Activated T-helper 1 cell treated with anti-CD3 and anti-CD28 coated beads, Interleukin-2, amount 50 U/mL, for 16 hours (primary cell): ENCODE measurements at places on chromosomes 7 and 10.

GRCh38 chr10:117425974-117426566 lies 50.8 kb upstream of the PDZD8 start:
- no peak for DNase-seq

DNA sequence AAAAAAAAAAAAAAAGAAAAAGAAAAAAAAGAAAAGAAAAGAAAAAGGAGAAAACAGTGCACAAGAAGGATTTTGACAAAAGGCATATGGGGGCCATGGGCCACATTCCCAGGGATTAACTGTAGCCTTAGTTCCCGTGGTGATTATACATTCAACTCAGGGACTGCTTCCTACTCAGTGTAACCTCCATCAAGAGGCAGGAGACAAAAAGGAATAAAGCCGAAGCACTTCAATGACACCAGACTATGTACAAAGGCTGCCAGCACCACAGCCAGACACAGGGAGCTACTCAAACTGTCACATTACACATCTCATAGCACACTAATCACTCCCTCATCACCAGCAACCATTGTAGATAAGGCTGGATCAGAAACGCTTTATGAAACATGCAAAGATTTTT lies 5.1 kb upstream of the PMPCB start:
- no peak for DNase-seq

GRCh38 chr10:119669975-119670640 lies 18.9 kb downstream of the BAG3 start:
- no peak for DNase-seq

GRCh38 chr7:97697396-97697795 lies 34.5 kb upstream of the TAC1 start:
- DNase-seq = no peak
